Activated T-cell treated with anti-CD3 and anti-CD28 coated beads for 24 hours (primary cell): ENCODE measurements at places on chromosomes 2 and 18.

DNA sequence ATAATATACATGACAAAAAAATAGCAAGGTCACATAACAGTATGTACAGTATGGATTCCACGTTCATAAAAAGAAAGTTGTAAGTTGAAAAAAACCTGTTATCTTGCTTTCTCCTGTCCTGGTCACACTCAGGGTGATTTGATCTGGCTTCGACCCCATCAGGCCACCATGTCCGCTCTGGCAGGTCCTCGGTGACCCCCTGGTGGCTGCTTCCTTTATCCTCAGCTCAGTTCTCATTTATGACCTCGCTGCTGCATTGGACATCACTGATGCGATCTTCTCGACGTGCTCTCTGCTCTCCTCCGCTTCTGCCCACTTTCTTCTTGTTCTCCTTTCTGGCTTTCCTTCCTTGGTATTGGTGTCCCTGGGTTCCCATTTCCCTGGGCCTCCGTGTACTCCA, 29.7 kb downstream of the DGKD start:
- no peak for DNase-seq

- no peak for DNase-seq
Observed at GRCh38 chr2:223541546-223541945, 60.6 kb downstream of the SCG2 start.

- no peak for DNase-seq
Observed at GRCh38 chr2:226788064-226788463, 11.6 kb downstream of the IRS1 start.

DNA sequence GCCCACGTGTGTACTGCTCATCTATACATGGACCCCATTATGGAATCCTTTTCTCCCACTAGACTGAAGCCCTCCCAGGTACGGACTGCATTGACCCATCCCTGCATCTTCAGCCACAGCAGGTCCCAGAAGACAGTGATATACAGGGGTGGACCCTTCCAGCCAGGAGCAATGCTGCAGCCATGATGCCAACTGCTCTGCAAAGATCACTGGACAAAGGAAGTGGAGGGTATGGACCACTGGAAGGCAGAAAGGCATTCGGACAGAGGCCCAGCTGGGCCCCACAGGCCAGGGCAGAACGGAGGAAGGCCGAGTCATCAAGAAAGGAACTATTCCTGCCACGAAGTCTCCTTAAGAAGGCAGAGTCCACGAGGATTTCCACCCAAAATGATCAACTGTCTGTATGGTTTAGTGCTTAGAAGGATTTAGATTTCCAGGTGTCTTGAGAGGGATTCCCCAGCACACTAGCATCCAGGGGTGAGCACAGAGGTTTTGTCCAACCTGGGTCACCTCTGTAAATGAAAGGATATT, 93.4 kb downstream of the TWIST2 start:
- no peak for DNase-seq

- DNase-seq, result no peak
Observed at GRCh38 chr18:53991202-53991601, 233.3 kb downstream of the MBD2 start.

DNA sequence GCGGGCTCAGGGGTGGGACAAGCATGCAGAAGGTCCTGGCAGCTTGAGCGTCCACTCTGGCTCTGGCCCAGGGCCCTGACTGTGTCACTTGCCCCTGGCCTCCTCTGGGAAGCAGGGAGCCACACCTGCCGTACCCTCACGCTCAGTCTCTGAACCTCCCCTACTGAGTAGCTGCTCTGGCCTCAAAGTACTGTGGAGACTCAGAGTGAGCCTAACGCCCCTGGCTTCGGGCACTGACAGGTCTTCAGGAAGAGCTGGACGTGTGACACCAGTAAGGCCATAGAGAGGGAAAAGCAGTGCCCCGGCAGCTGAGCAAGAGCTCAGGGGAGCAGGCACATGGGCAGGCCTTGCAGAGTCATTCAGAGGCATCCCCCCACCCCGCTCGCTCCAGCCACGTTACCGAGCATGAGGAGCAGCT, 73.3 kb downstream of the SFXN5 start:
- DNase-seq, result no peak
